ENCODE measurements at places on chromosomes 7 and 10.
A peak's percentile ranks its signal among the peaks of the same experiment; 100 is the strongest.

GRCh38 chr7:55230014-55230413, 135.1 kb upstream of the LANCL2 start:
- no peak for DNase-seq

- DNase-seq: no peak
Measured at GRCh38 chr7:148672041-148672440, 26.7 kb upstream of the CUL1 start.

GRCh38 chr7:51354897-51355296, 38.3 kb upstream of the COBL start:
- DNase-seq: no peak

- peak; percentile 7 for DNase-seq
Measured at GRCh38 chr7:134513169-134513752, 14.1 kb upstream of the AKR1B10 start.

GRCh38 chr7:87144173-87144657, 8.0 kb upstream of the DMTF1 start:
- no peak for DNase-seq

GRCh38 chr7:157412491-157413180, 75.8 kb downstream of the DNAJB6 start:
- DNase-seq: no peak

DNA sequence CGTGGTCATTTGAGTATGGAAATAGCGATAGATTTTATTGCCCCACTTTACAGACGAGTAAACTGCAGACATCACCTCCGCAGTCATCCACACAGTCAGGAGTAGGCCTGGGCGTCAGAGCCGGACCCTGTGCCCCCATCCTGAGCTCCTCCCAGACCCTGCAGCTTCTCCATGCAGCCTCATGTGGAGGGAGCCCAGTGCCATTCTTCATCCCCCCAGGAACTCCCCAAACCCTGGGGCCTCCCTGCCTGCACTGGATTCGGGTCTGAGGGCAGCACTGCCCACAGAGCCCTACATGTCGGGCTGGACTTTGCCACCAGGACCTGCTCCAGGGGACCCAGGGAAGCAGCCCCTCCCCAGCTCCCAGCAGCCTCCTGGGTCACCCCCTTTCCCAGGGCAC, 100.8 kb downstream of the MKI67 start:
- no peak for DNase-seq

DNA sequence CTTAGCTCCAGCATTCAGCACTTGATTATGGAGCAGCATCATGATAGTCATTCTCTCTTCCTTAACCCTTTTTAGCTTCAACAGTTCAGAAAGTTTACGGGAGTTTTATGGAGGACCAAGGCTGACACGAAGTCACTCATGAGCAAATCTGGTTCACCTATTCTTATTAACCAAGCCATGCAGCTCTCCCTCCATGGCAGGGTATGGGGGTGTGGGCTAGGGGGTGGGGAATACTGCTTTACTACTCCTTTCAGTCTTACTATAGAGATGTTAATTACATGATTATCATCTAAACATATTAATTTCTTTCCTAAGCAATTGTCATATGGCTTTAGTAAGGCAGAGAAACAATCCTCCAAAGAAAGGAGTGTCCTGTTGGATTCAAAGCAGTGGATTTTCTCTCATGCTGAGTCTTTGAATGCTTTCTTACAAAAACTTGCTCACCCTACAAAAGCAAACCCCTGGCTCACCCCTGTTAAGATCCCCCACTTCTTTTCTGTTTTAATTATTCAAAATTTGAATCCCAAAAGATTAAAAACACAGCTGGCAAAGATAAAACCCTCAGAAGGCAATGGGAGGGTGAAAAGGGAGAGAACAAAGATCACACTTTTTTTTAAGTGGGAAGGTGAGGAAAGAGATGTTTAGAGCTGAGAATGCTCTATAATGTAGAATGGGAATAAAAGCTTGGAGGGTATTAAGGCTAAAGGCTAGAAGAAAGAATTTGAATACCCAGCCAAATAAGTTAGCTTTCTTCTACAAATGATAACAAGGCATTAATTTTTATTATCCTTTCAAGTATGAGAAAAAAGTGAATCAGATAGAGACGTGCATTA, 46.4 kb upstream of the SEMA3E start:
- DNase-seq: no peak

DNA sequence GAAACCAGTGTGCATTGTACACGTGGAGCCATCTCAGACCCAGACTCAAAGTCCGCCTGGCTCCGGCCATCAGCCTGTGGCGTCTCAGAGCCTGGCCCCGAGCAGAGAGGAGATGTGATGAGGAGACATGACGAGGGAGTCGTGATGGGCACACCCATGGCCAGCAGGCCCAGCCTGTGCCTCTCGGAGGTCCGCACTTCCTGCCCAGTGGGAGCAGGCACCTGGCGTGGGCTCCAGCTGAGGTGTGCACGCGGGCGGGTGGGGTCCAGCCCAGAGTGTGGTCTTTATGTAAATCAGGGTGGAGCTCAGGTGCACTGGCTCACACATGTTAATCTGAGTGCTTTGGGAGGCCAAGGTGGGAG, 26.0 kb upstream of the GPR146 start:
- no peak for DNase-seq

GRCh38 chr10:11336722-11337162, 274.7 kb downstream of the USP6NL start:
- DNase-seq: no peak

GRCh38 chr10:51879238-51879637, 179.8 kb upstream of the CSTF2T start:
- DNase-seq: peak; percentile 7

- DNase-seq: no peak
Measured at GRCh38 chr7:39620486-39620885, 2.9 kb upstream of the RALA start.

DNA sequence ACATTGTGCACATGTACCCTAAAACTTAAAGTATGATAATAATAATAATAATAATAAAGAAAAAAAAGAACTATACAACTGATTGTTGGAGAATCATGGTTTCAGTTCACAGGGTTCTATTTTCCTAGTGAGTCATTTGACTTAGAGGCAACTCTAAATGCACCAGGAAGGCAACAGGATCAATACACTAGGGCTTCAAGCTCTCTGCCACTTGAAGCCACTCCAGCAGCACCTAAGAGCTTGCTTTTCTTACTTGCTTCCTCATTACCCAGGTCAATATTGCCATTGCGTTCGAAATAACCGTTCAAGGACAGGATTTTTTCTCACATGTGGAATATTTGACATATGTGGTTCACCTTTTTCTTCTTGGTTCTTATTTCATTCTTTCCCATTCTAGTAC, 189.7 kb downstream of the GRM3 start:
- no peak for DNase-seq

DNA sequence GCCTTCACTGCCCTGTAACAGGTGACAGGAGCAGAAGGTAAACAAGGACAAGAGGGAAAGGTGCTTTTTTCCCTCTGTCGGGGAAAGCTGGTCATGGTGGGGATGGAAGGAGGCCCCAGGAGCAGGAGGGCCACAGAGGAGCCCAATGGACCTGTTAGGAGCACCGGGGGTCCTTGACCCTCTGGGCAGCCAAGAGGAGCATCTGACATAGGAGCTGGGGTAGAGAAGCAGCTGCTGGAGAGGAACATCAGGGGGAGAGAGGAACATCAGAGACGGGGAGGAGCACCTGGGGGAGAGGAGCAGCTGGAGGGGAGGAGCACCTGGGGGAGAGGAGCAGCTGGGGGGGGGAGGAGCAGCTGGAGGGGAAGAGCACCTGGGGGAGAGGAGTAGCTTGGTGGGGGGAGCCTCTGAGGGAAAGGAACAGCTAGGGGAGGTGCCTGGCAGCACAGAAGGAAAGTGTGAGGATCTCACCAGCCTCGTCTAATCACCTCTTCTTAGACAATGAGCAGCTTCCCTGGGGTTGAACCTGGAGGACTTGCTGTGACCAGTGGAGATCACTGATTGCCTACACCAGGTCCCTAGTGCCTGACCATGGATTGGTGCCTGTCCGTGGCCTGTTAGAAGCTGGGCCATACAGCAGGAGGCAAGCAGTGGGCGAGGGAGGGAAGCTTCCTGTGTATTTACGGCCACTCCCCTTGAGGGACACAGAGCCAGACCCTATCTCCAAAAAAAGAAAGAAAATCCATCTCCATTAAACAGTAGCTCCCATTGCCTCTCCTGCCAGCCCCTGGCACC, 37.6 kb downstream of the JAKMIP3 start:
- DNase-seq: no peak

- DNase-seq: no peak
Measured at GRCh38 chr10:12980102-12980661, 21.3 kb downstream of the CCDC3 start.

DNA sequence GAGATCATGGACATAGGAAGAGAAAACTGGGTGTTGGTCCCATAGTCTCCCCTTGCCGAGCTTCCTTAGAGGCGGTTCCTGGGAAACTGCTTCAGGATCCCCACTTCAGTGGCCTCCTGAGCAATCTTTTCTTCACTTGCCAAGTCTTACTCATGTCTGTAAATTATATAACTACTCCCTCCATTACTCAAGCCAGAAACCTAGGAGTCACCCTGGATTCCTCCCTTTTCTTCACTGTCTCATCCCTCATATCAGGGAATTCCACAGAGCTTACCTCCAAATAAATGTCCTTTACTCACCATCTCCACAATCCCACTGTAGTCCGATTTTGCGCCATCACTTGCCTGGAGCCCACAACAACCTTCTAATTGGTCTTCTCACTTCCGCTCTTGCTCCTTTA, 29.1 kb upstream of the TRUB1 start:
- no peak for DNase-seq

DNA sequence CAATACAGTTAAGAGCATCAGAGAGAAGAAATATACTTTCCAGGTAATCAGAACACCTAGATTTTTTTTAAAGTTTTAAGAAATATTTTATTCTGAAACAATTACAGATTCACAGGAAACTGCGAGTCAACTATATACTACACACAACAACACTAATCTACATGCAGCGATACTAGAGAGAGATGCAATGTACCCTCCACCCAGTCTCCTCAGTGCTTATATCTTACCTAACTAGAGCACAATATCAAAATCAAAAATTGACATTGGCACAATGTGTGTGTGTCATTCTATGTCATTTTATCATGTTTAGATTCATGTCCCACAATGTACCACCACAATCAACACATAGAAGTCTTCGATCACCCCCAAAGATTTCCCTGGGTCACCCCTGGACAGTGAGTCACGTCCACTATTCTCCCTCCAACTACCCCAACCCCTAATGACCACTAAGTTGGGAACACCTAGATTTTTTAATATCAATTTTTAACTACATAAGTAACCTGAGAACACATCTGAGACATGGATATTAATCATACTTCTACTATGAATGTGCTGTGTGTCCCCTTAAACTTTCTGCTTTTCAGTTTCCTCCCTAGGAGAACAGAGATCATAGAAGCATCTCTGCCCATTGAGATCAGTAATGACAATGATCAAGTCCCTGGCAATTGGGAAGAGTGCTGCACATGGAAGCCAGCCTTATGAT, 86.5 kb downstream of the GSAP start:
- no peak for DNase-seq

GRCh38 chr7:28565980-28566379, 153.7 kb downstream of the CREB5 start:
- DNase-seq: no peak

All from activated CD4-positive, alpha-beta T cell treated with anti-CD3 and anti-CD28 coated beads for 24 hours (primary cell).